ENCODE measurements at places on chromosomes 12 and 14.

DNA sequence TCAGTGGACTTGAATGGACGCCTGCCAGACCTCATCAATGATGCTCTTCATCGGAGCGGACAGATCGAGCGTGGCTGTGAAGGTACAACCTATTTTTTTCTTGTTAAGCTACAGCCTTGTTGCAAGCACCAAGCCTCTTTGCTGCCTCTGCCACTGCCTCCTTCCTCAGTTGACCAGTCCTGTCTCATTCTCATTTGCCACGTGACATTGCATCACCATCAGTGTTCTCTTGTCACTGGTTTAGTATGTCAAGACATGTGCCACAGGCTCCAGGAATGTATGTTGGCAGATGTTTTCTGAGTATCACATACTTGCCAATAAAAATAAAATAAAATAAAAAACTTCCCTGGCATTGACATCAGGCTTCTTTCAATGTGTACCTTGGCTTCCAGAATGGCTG, 798.1 kb downstream of the NRXN3 start:
- DNase-seq = no peak

- peak; percentile 92 for DNase-seq
Observed at GRCh38 chr12:6430124-6430989, 14.4 kb upstream of the CD27 start.

DNA sequence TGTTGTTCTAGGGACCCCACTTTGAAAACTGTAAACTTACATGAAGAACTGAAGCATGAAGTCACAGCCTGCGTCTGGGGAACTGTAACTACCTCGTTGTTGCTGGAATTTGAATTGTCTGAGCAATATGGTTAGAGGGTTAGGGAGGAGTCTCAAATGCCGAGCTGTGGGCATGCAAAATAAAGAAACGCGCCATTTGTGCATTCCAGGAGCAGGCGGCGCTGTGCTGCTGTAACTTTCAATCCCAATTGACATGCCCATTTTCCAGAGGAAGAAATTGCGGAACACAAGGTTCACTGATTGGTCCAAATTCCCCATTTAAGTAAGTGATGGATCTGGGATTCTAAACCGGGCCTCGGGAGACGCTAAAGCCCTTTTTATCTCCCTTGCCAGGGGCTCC, 61.3 kb downstream of the ZNF664 start:
- no peak for DNase-seq

- DNase-seq = peak; percentile 73
Observed at GRCh38 chr12:26434299-26435068, 239.1 kb downstream of the SSPN start.

GRCh38 chr14:51139121-51139681, 44.3 kb upstream of the TRIM9 start:
- DNase-seq = peak; percentile 69

- no peak for DNase-seq
Observed at GRCh38 chr12:27068863-27069262, 13.5 kb downstream of the C12orf71 start.

DNA sequence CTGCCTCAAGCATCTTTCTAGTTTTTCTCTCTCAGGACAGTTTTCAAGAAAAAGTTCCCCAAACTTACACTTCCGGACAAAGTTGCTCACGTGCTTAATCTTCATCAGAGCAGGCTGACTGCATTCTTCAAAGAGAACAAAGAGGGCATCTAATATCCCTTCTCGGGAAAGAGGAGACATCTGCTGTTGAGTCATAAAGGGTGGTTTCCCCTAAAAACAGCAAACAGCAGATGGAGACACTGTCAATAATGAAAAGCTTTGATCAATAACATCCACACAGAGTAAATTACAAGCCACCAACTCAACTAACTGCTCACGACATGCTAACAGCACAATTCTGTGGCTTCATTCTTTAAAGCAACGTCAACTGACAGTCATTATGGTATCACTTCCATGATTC, 8.1 kb downstream of the CIT start:
- no peak for DNase-seq

GRCh38 chr12:5466521-5466960, 34.6 kb downstream of the NTF3 start:
- DNase-seq = no peak

DNA sequence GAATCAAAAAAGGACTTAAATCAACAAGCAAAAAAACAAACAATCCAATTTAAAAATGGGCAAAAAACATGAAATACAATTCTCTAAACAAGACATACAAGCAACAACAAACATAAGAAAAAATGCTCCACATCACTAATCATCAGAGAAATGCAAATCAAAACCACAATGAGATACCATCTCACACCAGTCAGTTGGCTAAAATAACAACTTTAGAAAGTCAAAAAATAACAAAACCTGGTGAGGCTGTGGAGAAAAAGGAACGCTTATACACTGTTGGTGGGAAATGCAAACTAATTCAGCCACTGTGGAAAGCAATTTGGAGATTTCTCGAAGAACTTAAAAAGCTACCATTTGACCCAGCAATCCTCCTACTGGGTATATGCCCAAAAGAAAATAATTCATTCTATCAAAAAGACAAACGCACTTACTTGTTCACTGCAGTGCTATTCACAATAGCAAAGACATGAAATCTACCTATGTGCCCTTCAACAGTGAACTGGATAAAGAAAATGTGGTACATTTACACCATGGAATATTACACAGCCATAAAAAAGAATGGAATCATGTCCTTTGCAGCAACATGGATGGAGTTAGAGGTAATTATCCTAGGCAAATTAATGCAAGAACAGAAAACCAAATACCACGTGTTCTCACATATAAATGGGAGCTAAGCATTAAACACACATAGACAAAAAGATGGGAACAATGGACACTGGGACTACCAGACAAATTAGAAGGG, 26.9 kb downstream of the PRKD1 start:
- no peak for DNase-seq

Measured in AML-193 (cell line).